ENCODE measurements at places on chromosomes 16 and 17.

GRCh38 chr16:20763461-20764232, at the start of gene ACSM3:
Gene ACSM3 (plus strand): TSS chr16:20764014. CDS start chr16:20770035, 6,021 bp downstream.
- peak; percentile 8 for DNase-seq

GRCh38 chr17:65741710-65742109, 180.3 kb upstream of the AXIN2 start:
- no peak for DNase-seq

DNA sequence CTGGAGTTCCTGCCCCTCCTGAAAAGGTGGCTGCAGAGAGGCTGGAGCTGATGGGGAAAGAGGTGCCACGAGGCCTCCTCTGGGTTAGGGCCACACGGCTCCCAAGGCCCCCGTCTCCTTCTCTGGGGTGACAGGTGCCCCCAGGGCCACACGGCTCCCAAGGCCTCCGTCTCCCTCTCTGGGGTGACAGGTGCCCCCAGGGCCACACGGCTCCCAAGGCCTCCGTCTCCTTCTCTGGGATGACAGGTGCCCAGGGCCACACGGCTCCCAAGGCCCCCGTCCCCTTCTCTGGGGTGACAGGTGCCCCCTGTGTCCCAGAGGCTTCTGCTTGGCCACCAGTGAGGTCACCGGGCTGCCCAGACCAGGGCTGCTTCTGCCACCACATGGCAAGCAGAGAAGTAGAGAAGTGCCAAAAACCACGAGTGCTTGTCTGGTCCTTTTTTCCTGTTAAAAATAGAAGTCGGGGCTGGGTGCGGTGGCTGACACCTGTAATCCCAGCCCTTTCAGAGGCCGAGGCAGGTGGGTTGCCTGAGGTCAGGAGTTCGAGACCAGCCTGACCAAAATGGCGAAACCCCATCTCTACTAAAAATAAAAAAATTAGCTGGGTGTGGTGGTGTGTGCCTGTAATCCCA, 4.1 kb downstream of the CAPN15 start:
- no peak for DNase-seq

DNA sequence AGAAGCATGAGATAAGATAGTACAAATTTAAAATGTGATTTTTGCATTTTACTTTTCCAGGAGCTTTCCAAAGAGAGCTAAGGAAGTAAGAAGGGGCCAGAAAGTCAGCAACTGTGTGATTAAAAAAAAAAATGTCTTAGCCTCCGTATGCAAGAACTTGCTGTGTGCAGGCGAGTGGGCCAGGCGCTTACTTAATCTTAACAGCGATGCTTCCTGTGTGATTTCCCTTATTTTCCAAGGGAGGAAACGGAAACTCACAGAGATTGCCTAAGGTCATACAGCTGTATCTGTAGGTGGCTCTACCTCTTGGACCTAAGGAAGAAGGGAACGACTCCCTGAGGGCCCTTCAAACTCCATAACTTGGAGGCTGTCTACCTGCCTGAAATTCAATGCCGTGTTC, 11.1 kb downstream of the HS3ST3B1 start:
- no peak for DNase-seq

- DNase-seq = peak; percentile 36
Observed at GRCh38 chr16:3364774-3365427, 9.2 kb downstream of the OR2C1 start.

GRCh38 chr17:51802544-51802943, 356.0 kb downstream of the CA10 start:
- no peak for DNase-seq

DNA sequence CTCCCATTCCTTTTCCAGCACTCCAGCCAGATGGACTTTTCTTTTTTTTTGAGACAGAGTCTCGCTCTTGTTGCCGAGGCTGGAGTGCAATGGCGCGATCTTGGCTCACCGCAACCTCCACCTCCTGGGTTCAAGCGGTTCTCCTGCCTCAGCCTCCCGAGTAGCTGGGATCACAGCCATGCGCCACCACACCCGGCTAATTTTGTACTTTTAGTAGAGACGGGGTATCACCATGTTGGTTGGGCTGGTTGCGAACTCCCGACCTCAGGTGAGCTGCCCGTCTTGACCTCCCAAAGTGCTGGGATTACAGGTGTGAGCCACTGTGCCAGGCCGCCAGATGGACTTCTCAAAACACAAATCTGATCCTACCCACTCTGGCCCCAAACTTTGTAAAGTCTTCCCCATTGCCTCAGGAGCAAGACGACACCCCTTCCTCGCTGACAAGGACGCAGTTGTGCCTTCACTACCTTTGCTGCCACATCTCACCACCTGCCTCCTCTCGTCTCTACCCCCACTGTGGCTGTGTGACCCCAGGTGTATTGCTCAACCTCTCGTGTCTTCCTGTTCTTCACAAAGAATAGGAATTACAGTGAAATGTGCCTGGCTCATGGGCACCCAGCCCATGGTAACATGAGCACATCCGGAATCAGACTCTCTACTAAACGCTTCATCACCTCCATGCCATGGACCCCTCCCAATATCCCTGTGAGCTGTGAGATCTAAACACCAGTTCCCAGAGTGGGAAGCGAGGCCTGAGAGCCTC, 3.7 kb upstream of the BANP start:
- no peak for DNase-seq

GRCh38 chr17:79802736-79803420, 6.0 kb upstream of the CBX8 start:
- no peak for DNase-seq

DNA sequence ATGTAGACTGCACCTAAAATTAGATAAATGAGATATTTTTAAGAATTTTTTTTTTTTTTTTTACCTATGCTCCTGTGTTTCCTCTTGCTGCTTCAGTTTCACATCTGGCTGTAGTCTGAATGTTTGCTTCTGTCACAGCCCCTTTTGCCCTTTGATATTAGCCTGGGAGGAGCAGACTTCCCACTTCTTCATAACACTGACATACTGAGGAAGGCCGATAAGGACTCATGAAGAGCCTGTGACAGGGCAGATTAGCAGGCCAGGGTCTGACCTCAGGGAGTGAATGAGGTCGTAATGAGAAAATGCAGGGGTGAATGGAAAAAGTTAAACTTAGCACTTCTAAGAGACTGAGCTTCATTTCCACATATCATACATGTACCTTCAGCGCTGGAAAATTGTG, at the start of gene SLFN14:
TSS of gene SLFN14 (minus strand) at position 117 of the 400 bp plus-strand sequence. CDS start 2,757 bp downstream, outside the sequence.
- DNase-seq = no peak

- DNase-seq = no peak
Observed at GRCh38 chr16:87534751-87535150, 41.9 kb upstream of the ZCCHC14 start.

DNA sequence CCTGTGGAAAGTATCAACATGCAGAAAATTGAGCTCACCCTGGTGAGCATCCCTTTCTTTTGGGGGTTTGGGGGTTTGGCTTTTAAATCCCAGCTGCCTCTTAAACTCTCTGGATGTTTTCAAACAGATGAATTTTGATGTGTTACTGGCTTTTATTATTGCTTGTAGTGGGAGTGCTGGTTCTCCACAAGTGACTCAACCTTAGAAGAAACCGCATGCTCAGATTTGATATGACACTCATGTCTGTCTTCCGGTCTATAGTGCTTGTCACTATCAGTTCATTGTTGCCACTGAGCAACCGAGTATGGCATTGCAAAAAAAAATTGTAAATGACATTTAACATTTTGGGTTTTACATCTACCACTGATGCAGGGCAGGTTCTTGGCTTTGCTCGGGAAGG, 104.5 kb downstream of the HS3ST4 start:
- no peak for DNase-seq

DNA sequence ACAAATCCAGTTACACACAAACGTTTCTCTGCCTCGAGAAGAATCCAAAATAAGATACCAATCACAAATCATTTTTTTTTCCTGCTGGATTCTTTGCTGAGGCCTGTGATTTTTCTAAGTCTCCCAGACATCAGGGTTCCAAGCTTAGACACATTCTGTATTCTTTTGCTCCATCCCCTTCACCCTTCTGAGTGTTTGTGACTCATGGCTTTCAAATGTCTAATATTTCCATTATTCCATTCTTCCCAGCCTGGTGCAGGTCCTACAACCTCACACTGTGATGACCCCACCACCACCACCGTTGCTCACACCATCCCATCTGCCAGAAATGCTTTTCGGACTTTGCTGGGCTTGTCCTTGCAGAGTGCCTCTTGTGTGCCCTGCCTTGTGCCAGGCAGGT, 480.1 kb downstream of the SOX9 start:
- no peak for DNase-seq

Data from stimulated activated CD8-positive, alpha-beta memory T cell treated with anti-CD3 and anti-CD28 coated beads, Interleukin-4, amount 100 ng/mL, for 1 hour (primary cell).